ENCODE measurements at places on chromosomes 6 and 20.

DNA sequence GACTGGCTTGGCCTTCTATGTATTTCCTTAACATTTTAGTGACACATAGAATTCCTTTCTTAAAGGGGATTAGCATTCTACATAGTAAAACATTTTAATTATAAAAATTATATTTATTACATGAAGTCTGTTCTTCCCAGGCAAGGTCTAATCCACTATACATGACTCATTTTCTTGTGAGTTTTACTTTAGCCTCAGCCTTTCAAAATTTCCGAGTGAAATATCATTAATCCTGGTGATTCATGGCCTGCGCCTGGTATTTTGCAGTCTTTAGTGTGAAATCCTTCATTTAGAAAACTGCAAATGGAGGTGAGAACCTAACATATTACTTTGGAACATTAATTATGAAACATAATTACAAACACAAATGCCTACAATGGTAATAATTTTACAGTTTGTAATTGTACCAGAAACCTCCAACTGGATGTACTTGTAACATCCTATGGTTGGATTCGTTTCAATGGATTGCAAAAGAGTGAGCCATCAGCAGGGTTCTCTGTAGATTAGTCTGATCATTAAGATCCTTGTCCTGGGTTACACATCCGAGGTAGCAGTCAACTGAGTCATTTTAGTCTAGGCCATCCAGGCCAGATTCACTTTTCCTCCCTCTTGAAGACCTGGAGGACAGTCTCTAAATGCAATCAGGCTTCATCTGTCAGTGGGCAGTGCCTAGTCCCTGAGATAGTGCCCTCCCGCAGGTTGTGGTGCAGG is 272.0 kb downstream of the PACRG start:
- DNase-seq, result peak; percentile 76

- DNase-seq, result no peak
These were observed 28.3 kb upstream of the TLDC2 start for GRCh38 chr20:36847710-36848040.

- DNase-seq, result peak; percentile 29
These were observed 151.0 kb downstream of the SCML4 start for GRCh38 chr6:107673076-107673494.

DNA sequence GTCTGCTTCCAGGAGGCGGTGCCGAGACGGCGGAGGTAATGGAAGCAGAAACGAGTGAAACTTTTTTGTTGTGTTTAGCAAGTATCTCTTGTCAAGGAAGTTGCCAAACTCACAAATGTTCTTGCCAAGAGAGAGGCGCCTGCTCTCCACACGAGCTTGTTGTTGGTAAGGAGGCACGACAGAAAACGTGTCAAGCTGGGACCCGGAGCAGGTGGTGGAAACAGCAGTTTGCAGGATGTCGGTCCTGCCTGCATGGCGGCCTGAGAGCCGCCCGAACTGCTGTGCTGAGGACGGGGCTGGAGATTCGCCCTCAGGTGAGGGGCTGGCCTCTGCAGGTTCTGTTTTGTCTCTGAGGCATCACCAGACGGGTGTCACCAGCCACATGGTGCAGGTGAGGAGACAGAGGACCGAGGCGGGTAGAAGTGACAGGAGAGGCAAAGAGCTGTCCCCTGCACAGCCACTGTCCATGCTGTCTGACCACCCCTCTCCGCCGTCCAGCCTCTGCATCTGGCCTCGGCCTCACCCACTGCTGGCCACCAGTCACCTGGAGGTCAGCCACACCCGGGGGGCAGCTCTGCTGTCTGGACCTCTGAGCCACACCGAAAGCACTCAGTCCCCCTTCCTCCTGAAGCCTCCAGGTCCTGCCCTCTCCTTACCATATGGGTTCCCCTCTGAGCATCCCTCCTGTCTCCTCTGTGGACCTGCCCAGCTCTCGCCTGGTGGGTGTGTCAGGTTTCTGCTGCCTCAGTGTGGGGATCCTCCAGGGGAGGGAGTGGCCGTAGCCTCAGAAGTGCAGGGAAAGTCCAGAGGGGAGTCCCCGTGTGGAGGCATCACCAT is 261.5 kb downstream of the TAF4 start:
- DNase-seq, result peak; percentile 10

Measured in fibroblast of villous mesenchyme (primary cell).